ENCODE measurements at places on chromosomes 2 and 18.
A peak's percentile ranks its signal among the peaks of the same experiment; 100 is the strongest.

- no peak for DNase-seq
Observed at GRCh38 chr2:189013671-189014448, 39.7 kb downstream of the COL3A1 start.

GRCh38 chr18:57440331-57441070, 5.3 kb downstream of the ONECUT2 start:
- no peak for DNase-seq

DNA sequence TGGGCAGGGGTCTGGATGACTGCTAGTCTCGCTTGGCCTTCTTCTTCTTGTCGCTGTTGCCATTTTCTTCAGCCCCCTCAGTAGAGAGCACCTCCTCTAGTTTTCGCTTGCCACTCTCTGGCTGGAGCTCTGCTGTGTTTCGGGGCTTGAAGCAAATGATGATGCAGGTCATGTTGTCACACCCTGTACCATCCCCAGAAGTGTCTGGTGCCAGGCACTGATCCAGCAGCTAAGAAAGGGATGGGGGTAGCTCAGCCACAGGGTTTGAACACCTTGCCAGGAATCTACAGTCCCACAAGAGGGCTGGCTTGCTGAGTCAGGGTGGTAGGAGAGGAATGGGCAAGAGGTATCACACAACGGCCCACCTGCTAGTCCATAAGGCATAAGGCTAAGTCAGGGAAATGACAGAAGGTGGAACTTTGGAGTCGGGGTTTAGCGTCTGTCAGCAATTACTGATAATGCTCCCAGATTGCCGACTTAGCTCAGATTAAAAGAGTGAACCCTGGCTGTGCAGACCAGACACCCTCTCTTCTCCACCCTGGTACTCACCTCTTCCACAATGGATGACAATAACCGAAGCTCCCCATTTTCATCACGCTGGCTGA, 1.1 kb upstream of the ZNF513 start:
- DNase-seq = no peak

DNA sequence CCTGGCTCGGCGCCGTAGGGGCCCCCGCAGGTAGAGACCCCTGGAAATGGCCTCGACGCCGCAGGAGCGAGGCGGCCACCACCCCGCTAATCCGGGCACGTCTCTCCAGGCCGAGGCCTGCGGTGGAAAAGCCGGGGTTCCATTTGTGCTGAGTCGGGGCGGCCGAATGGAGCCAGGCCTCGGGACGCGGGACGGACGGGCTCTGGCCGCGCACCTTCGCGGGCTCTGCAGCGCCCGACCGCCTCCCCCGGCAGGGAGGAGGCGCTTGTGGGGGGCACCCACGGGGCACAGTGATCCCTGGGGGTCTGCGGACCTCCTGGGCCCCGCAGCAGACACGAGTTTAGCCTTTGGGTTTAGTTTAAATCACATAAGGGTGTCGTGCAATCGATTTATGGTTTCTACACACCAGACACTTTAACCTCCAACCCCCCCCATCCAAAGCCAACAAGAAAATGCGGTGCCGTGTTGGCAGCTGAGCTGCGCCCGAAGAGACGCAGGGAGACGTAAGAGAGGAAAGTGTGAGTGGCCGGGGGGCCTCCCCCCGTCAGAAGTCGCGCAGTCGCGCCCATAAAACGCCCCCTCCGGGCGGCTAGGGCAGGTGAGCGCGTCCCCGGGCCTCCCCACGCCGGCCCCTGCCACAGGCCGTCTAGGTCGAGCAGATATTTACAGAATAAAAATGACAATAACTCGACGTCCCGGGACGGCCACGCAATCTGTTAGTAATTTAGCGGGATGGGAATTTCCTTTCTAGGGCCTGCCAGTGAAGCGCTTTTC, 1.0 kb upstream of the NFATC1 start:
- DNase-seq = peak; percentile 86

- no peak for DNase-seq
Observed at GRCh38 chr2:155427470-155427869, 729.0 kb downstream of the KCNJ3 start.

GRCh38 chr18:3035635-3036034, 22.7 kb upstream of the LPIN2 start:
- DNase-seq = no peak

GRCh38 chr18:29161429-29161828, 984.5 kb upstream of the CDH2 start:
- no peak for DNase-seq

DNA sequence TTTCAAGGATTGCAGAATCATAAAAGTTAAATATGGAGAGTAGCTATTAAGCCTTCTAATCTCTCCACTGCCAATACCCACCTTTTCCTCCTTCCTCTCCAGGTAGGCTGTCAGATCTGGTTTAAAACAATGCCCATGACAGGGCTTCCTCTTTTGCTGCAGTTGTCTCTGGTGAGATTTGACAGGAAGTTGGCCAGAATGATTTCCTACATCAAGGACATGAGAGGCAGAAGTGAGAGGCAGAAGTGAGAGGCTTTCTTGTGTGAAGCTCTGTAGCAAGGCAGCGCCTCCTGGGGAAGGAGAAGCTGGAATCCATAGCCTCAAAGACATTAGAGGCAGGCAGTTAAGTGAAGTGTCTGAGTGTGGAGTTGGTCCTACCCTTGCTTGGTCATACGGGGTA, 385.7 kb downstream of the HRH4 start:
- no peak for DNase-seq

GRCh38 chr18:32372381-32373061, 98.2 kb downstream of the GAREM1 start:
- DNase-seq = no peak

GRCh38 chr2:229257985-229258384, 13.1 kb downstream of the PID1 start:
- no peak for DNase-seq

- no peak for DNase-seq
Observed at GRCh38 chr2:152319822-152320570, 15.0 kb upstream of the FMNL2 start.

GRCh38 chr2:20223407-20224163, 1.3 kb downstream of the SDC1 start:
- peak; percentile 13 for DNase-seq

DNA sequence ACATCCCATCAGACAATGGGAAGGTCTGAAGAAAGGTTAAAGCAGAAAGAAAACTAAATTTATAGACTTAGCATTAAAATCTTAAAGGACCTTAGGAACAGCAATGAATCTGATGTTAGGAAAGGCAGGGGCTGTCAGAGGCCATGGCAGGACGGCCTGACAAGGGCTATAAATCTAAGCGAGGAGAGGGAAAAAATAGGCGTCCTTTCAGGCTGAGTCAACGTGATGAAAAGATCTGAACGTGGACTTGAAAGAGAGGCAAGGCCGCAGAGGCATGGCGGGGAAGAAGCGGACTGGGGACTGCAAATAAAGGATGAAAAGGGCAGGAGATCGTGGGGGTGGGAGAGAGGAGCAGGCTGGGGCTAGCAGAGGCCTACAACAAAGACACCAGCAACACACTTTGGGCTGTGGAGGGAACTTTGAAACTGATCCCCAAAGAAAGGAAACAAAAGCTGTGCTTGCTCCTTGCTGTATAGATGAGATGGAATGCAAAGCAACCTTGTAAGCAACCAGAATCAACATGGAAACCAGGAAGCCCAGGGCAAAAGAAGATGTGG, 145.6 kb downstream of the NRP2 start:
- no peak for DNase-seq

DNA sequence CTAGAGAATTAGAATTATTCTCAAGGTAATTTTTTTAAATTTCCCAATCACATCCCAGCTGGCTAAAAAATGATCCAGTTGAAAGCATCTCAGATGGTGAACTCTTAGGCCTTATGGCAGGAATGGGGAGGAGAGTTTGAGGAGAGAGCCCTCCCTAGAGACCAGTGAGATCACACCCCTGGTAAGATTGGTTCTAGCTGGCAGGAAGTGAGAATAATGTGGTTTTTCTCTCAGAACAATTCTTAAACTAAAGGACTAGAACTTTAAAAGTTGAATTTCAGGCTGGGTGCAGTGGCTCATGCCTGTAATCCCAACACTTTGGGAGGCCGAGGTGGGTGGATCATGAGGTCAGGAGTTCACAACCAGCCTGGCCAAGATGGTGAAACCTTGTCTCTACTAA, 120.2 kb downstream of the MYO3B start:
- no peak for DNase-seq

DNA sequence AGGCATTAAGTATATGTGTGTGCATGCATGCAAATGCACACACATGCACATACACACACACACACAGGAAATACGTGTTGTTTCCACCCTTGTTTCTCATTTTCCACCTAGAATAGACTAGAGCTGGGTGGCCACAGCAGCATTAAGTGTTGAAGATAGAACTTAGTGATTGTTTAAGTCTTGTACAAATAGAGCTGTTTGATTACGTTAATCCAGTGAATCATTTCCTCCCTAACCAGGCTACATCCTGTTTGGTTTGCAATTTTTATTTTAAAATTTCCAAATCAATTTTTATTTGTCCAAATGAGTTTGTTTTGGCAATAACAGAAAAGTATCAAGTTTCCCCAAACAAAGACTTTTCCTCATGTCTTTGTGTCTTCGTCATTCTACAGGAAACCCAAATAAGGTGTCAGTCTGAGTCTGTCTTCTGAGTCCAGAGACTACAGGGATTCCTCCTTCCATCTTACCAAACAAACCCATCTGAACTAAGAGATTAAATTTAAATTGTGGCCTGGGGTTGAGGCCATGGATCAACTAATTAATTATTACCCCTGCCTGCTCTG, 74.6 kb upstream of the GALNT5 start:
- no peak for DNase-seq

DNA sequence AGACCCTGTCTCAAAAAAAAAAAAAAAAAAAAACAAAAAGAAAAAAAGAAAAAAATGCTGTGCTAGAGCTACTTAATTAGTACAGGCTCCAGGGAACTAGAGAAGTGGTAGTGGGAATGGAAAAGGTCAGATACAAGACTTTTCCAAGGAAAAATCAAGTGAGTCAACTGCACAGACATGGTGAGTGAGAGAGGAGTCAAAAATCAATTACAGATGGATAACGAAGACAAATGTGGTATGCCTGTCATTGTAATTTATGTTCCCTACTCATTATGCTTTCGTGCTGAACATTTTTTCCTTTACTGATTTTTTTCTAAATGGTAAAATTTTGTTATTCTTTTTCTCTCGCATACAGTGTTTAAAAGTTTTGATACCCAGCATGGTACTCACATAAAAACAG, 111.5 kb downstream of the MDH1 start:
- DNase-seq = no peak

GRCh38 chr2:23712756-23713151, 214.2 kb downstream of the ATAD2B start:
- no peak for DNase-seq

Data from activated naive CD8-positive, alpha-beta T cell treated with anti-CD3 and anti-CD28 coated beads, Interleukin-2, amount 50 U/mL, for 24 hours (primary cell).